ENCODE measurements at places on chromosomes 5 and 9.

GRCh38 chr9:127021664-127022363, 100.6 kb downstream of the ANGPTL2 start:
- DNase-seq, result no peak

- no peak for DNase-seq
These were observed 6.0 kb downstream of the RAPGEF6 start for GRCh38 chr5:131628990-131629389.

- DNase-seq, result no peak
These were observed 34.9 kb downstream of the LURAP1L start for GRCh38 chr9:12809720-12810119.

- DNase-seq, result no peak
These were observed 10.6 kb upstream of the SH3RF2 start for GRCh38 chr5:145925803-145926202.

DNA sequence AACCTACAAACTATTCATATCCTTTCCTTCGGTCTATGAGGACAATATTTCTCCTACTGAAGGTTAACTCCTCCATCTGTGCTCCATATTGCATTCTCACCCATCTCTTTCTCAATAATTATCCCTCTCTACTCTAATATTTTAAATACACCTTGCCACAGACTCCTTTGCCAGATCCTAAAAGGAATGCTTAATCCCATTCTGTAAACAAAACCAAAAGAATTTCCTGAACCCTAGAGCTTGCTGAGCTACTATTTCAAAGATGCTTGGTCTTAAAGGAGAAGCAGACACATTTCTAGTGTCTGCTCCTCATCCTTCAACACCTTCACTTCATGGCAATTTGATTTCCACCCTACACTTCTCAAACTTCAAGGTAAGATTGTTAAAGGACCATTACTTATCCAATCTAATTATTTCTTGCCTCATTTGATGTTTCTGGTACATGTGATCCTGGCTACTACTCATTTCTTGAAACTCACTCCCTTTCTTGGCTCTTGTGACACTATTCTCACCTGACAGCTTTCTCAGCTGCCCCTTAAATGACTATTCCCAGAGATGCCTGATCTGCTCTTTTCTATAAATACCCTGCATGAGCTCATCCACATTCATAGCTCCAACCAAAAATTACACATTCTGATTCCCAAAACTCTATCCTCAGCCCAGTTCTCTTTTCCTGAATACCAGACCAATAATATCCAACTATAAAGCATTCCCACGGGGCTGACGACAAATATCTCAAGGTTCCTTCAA, 20.2 kb downstream of the HOMER1 start:
- DNase-seq, result no peak

DNA sequence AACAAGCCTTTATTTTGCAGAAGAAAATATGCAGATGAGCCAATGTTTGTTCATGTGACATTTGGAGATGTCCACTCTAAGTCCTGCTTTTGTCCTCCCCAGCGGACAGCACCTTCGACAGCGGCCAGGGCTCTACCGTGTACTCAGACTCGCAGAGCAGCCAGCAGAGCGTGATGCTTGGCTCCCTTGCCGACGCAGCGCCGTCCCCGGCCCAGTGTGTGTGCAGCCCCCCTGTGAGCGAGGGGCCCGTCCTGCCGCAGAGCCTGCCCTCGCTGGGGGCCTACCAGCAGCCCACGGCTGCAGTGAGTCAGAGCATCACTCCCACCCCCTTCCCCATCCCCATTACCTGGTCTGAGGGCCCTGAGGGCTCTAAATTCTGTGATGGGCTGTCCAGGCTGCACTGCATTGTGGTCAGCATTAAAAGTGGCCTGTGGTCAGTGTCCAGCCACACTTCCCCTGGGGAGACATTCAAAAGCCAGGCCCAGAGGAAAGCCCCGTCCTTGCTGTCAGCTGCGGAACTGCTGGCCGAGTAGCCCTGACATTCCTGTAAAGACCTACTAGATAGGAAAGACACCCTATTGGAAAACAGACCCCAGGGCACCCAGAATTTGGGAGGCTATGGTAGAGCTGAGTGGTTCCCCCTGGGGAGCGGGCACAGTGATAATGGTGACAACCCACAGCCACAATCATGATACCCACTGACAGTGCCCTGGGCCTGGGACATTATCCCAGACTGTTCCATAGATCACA, 69.0 kb downstream of the WNK2 start:
- no peak for DNase-seq

DNA sequence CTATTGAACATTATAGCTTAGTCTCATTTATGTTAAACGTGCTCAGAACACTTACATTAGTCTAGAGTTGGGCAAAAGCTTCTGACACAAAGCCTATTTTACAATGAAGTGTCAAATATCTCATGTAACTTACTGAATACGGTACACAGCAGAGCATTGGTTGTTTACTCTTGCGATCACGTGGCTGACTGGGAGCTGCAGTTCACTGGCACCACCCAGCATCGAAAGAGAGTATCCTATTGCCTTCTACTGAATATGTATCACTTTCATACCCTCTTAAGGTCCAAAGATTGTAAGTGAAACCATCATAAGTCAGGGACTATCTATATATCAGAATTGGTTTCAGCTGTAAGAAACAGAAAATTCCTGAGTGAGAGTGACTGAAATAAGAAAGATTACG, 42.6 kb upstream of the OSMR start:
- DNase-seq, result no peak

DNA sequence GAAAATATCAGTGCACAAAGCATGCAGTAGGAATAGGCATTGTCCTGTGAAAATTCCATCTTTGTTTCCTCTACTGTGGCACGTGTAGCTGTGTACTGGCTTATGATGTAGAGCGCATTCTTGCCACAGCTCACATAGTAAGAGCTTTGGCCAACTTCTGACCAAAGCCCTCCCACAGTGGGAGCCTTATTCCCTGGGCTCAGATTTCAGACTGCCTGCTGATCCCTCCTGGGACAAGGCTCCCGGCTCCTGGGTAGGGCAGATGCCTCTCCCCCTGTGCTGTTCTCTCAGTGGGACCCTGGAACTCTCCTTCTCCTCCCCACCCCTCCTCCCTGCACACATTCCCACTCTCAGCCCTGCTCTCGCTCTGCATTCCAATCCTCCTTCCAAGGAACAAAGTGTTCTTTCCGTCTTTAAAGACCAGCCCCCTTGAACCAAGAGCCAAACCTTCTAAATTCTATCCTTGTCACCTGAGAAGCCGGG, 17.5 kb downstream of the LCP2 start:
- DNase-seq, result no peak

GRCh38 chr5:44441460-44441859, 52.2 kb upstream of the FGF10 start:
- no peak for DNase-seq

GRCh38 chr5:126754609-126755008, 22.3 kb upstream of the LMNB1 start:
- DNase-seq, result no peak

GRCh38 chr5:180486636-180487149, 7.5 kb upstream of the CNOT6 start:
- DNase-seq, result no peak

GRCh38 chr9:4600368-4600767, 61.7 kb upstream of the PLPP6 start:
- DNase-seq, result no peak

DNA sequence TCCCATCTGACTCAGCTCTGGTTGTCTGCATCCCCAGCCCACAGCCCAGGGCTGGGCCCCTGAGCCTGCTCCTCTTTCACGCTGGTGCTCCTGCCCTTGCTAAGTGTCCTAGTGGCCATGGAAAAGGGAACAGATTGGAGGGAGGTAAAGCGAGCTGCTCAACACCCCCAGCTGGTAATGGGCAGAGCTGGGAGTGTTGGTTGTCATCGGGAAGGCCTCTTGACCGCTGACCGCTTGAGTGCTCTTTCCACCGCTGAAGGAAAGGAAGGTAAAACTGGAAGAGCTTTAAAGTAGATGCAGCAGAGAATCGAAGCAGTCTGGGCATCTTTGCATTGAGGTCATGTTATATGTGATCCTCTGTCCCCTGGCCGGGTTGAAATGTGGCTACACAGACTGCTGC, 60.2 kb downstream of the CRB2 start:
- no peak for DNase-seq
